CD4-positive, alpha-beta T cell treated with Interleukin-12 subunit alpha and Interleukin-12 subunit beta, for 1 hour (primary cell): ENCODE measurements at places on chromosomes 11 and 22.

- DNase-seq: no peak
Observed at GRCh38 chr22:48828688-48829087, 999.0 kb downstream of the BRD1 start.

GRCh38 chr11:59302991-59303390 lies 55.7 kb upstream of the OR5AN1 start:
- no peak for DNase-seq

DNA sequence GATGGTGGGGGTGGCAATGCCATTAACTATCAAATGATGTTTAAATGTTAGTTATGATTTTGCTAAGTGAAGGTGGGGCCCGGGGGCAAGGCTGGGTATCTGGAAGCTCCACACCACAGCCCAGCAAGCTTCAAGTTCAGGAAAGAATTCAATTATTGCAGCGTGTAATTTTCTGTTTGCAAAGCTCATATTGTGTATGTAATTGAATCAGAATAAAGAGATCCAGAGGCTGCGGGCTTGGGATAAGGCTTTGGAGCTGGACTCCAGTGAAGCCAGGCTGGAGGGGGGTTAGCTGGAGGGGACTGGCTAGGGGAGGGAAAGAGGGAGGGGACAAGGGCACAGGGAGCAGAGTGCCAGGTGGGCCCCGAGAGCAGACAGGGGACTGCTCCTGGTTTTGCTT lies 557.1 kb upstream of the CADM1 start:
- DNase-seq: no peak

GRCh38 chr11:47254386-47254785 lies 3.4 kb upstream of the NR1H3 start:
- no peak for DNase-seq

- DNase-seq: no peak
Observed at GRCh38 chr22:37870273-37870672, 21.1 kb downstream of the EIF3L start.

- DNase-seq: no peak
Observed at GRCh38 chr11:66263231-66263630, 5.2 kb upstream of the RAB1B start.

DNA sequence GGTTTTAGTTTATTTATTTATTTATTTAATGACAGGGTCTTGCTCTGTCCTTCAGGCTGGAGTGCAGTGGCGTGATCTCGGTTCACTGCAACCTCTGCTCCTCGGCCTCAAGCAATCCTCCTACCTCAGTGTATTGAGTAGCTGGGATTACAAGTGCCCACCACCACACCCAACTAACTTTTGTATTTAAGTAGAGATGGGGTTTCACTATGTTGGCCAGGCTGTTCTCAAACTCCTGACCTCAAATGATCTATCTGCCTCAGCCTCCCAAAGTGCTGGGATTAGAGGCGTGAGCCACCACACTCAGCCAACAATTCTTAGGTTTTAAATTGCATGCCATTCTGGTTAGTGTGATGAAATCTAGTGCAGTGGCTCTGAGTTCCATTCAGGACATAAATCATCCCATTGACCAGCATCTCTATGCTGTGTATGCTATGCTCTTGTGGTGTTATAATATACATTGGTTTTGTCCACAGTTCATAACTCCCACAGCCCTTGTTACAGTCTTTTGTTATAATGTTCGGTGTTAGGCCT lies 28.5 kb downstream of the ZNF280B start:
- no peak for DNase-seq

GRCh38 chr11:61293867-61294716 lies 1.0 kb downstream of the VWCE start:
- DNase-seq: no peak

DNA sequence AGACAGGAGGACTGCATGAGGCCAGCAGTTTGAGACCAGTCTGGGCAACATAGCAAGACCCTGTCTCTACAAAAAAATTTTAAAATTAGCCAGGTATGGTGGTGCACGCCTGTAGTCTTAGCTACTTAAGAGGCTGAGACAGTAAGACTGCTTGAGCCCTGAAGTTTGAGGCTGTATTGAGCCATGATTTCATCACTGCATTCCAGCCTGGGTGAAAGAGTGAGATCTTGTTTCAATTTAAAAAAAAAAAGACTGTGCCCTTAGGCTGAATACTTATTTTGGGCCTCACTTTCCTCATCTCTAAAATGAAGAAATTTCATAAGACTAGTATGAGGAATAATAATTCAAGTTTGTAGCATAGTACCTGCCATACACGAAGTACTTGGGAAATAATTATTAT lies 6.9 kb downstream of the AQP11 start:
- no peak for DNase-seq

- no peak for DNase-seq
Observed at GRCh38 chr11:62909107-62909894, 11.9 kb downstream of the CHRM1 start.

GRCh38 chr11:134670961-134671370 lies 258.9 kb upstream of the B3GAT1 start:
- no peak for DNase-seq

DNA sequence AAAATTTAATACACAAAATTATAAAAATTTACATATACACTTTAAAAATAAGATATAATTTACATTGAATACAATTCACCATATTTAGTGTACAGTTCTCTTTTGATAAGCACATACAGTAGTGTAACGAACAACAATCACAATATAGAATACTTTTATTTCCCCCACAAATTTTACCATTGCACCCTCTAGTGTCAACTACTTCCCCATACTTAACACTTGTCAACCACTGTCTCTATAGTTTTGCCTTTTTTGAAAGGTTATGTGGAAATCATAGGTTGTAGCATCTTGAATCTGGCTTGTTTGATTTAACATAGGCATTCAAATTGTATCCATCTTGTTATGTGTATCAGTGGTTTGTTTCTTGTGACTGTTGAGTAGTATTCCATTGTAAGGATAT lies 21.3 kb upstream of the PANX1 start:
- DNase-seq: no peak

GRCh38 chr11:45779602-45780001 lies 25.3 kb upstream of the SLC35C1 start:
- no peak for DNase-seq

- no peak for DNase-seq
Observed at GRCh38 chr22:40070701-40071100, 75.9 kb downstream of the FAM83F start.

GRCh38 chr11:3827434-3828186 lies 13.1 kb downstream of the RHOG start:
- no peak for DNase-seq
